ENCODE measurements at places on chromosomes 1 and 21.

GRCh38 chr1:94063379-94063778 lies 57.6 kb downstream of the ABCA4 start:
- DNase-seq: no peak

GRCh38 chr1:243942196-243943150 lies 92.4 kb upstream of the AKT3 start:
- DNase-seq: no peak

- no peak for DNase-seq
These were observed 34.7 kb upstream of the COL6A2 start for GRCh38 chr21:46063227-46063626.

DNA sequence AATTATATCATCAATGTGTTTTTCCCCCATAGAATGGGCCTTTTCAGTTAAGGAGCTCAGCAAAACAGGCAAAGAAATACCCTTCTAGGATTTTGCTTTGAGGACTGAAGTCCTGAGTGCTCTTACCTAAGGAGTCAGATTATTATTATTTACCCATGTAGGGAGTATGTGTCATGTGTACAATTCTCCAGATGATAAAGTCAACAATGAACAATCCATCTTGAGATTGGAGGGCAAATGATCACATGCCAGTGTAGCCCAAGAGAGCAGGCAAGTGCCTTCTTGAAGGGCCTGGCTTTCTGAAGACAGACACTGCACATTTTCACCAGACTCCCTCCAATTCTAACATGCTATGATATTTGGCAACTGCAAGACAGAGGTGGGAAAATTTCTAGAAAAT lies 159.7 kb downstream of the PCNX2 start:
- no peak for DNase-seq

- DNase-seq: no peak
These were observed 44.0 kb downstream of the EVA1C start for GRCh38 chr21:32456497-32456918.

DNA sequence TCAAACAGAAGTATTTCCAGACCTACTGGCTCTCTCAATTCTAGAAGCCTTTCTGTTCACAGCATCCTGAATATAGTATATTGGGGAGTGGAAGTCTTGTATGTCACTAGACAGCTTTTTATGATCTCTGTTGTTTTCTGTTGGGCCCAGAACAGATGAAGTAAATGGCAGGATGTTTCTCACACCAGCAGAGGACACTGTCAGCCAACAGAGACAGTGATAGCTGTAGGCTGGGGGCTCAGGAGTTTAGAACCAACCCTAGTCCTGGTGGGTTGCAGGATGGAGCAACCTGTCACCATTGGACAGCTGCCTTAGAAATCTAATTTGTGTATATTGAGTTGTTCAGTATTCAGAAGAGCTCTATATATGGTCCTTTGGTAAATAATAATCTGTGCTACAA lies 16.9 kb downstream of the AGO1 start:
- no peak for DNase-seq

DNA sequence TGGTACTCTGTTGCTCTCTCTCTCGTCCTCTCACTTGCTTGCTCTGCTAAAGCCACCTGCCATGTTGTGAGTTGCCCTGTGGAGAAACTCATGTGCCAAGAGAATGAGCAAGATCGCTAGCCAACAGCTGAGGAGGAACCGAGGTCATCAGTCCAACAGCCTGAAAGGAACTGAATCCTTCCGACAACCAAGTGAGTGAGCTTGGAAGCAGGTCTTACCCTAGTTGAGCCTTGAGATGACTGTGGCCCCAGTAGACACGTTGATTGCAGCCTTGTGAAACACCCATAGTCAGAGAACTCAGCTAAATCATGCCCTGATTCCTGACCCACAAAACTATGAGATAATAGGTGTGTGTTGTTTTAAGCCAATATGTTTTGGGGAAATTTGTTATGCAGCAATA lies 48.1 kb upstream of the BACH1 start:
- DNase-seq: no peak

GRCh38 chr1:211375146-211375818 lies 48.6 kb downstream of the TRAF5 start:
- no peak for DNase-seq

GRCh38 chr1:117616967-117617366 lies 11.1 kb downstream of the TENT5C start:
- no peak for DNase-seq

DNA sequence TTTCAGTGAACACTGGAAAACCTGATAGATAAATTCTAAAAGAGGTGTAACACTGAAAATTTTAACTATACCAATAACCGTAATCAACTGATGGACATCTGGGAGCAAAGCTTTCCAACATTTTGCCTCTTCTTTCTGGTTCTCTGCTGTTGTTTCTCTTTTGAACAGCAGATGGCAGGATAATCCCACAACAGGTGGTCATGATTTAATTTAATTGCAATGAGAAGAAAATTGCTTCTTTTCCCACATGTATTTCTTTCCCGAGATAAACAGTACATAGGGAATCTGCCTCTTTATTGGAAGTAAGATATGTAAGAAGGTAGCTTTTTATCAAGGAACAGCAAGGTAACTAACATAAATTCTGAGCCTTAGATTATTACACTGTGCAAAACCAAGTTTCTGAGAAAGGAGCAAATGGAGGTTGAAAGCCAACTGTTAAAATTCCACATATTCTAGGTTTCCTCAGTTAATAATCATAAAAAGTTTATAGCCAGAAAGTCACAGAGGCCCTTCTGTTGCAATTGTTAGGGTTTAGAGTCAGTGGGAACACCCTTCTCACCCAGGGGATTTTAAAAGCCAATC lies 72.9 kb downstream of the RPS6KA1 start:
- peak; percentile 50 for DNase-seq

- DNase-seq: no peak
These were observed 70.4 kb downstream of the UBE4B start for GRCh38 chr1:10103193-10103592.

- no peak for DNase-seq
These were observed 167.2 kb downstream of the FMN2 start for GRCh38 chr1:240258910-240259309.

DNA sequence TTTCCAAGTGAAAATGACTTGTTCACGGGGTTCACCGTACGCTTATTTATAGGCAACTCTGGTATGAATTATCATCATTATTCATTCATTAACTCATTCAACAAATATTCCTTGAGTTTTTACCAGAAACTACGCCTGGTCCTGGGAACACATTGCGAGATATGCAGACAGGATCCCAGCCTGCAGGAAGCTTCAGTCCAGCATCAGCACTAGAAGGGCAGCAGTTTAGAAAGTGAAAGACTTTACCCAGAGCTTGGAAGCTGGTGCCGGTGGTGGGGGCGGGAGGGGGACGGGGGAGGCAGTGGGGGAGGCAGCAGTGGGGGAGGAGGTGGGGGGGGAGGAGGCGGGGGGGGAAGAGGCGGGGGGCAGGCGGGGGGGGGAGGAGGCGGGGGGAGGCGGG lies 55.9 kb downstream of the SETD4 start:
- no peak for DNase-seq

- DNase-seq: no peak
These were observed 14.1 kb downstream of the CEP104 start for GRCh38 chr1:3842912-3843311.

GRCh38 chr1:38327559-38327973 lies 281.0 kb upstream of the POU3F1 start:
- DNase-seq: no peak

DNA sequence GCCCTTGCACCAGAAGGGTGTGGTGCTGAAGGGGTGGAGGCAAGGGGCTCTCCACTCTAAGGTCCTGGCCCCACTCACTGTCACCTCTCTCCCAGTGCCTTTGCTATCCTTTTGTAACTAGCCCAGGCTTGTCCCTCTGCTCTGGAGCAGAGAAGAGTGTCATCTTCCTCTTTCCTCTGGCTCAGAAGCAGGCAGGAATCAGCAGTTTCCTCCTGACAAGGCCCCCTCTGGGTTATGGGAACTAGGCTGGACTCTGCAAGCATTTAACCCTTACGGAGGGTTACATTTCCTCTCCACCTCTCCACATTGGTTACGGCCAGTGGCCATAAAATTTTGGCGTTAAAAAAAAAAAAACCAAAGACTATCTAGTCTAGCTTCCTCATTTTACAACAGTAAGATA lies 30.4 kb downstream of the PLXNA2 start:
- DNase-seq: no peak

DNA sequence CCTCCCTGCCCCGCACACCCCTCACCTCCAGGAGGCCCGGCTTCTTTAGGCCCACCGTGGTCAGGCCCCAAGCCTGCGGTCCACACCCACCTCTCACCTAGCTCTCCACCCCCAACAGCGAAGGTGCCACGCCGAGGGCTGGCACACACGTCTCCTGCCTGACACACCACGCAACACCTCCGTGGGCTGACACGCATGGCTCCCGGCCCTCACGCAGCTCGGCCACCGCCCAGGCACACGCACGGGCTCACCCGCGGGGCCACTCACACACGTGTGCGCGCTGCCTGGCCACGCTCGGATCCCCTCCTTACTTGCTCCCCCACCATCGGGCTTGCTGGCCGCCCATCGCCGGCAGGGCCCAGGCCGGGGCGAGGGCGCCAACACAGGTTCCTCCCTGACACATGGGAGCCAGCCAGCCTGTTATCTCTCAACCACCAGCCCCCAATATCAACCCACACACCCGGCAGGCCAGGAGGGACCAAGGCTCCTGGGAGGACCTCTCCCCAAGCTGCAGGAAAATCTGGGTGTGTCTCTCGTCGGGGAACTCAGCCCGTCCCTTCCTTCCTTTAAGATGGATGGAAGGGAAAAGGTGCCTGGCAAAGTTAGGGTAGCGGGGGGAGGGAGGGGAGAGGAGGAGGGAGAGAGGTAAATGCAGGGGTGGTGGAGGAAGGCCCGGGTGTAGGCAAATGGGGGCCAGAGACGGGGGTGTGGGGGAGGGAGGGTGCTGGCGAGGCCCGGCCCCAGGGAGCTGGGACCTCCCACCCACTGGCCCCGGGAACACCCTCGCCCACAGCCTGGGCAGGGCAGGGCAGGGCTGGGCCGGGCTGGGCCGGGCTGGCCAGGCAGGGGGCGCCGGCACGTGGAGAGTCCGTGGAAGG lies 546 bp downstream of the ELOVL1 start:
- DNase-seq: no peak

GRCh38 chr1:151936653-151937052 lies 27.3 kb upstream of the THEM4 start:
- DNase-seq: no peak

- DNase-seq: no peak
These were observed 39.4 kb downstream of the PTAFR start for GRCh38 chr1:28136922-28137613.

- no peak for DNase-seq
These were observed 48.7 kb downstream of the SPAG17 start for GRCh38 chr1:118136187-118136941.

- DNase-seq: no peak
These were observed 420.4 kb upstream of the RUNX1 start for GRCh38 chr21:35469498-35469897.

- no peak for DNase-seq
These were observed 14.7 kb upstream of the OVAAL start for GRCh38 chr1:180544050-180544449.
